Activated T-cell treated with anti-CD3 and anti-CD28 coated beads, Interleukin-2, amount 50 U/mL, for 72 hours (primary cell): ENCODE measurements at places on chromosomes 2 and 18. TPM values are rescaled to one million over a fixed set of nuclear protein-coding genes. Genes with fewer than 3 reads are reported as not detected.
A peak's percentile ranks its signal among the peaks of the same experiment; 100 is the strongest.

DNA sequence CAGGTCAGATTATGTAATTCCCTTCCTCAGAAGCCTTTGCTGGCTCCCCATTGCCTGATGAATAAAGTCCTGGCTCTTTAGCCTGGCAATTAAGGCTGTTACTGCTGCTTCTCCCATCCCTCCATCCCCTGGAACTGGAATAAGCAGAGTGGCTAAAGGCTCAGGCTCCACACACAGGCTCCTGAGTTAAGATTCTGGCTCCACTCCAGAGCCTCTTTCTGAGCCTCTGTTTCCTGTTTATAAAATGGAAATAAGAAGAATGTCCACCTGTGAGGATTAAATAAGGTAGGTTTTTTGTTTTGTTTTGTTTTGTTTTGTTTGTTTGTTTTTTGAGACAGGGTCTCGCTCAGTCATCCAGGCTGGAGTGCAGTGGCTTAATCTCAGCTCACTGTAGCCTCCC, 50.0 kb downstream of the ZFP36L2 start:
- no peak for DNase-seq

- DNase-seq: no peak
Measured at GRCh38 chr18:3179430-3180089, 40.2 kb downstream of the MYOM1 start.

DNA sequence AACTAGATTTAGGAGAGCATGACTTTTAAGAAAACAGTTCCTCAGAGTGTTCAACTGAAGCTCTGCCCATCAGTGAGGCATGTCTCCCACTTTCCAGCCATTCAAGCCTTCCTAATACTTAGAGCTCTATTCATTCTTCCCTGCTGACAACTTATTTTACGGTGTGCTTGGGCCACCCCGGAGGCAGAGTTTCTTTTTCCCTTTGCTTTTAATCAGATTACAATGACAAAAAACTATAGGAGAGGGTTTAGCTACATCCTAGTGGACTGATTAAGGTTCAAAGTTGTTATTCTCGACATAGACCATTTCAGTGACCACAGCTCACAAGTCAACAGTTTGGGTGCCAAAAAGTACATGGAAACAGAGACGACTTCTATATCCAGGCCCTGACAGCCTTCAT, 167.8 kb upstream of the TRIB2 start:
- DNase-seq: no peak

- no peak for DNase-seq
Measured at GRCh38 chr18:58038063-58038462, 6.0 kb upstream of the NEDD4L start.

DNA sequence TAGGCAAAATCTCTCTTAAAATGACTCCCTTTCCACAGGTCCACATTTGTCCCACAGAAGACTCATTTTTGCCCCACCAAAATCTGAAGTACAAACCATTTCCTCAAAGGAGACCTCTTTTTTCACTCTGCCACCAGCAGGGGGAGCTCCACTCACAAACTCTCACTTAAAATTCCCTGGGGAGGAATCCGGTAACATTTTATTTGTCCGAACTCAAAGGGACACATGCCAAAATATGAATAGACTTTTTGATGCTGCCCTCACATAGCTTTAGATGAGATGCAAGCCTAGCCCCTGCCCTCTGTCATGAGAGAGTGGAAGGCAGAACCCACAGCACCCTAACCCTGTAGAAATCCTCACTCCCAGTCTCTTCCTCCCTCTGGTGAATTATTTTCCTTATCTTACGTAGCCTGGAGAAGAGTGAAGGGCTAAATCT, 57.1 kb downstream of the RMDN2 start:
- peak; percentile 60 for DNase-seq

DNA sequence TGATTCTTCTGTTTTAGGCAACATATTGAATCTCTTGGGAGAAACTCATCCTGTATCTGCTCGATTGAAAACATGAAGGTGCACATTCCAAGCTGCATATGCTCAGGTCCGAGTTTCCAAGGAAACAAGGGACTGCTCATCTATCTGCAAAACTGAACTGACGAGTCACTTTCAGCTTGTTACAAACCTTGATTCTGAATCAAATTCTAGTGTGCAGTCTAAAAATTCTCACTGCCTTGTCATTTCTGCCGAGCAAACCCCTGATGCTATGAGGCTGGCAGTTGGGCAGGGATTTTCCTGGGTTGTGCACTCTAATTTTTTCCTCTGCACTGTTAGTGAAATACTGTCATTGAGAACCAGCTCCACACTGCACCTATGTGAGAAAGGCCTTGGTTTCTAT, 101.3 kb upstream of the ETAA1 start:
- no peak for DNase-seq

GRCh38 chr18:75139226-75139911, 69.6 kb downstream of the PTGR3 start:
- DNase-seq: no peak

GRCh38 chr2:105393373-105394055, 5.3 kb downstream of the FHL2 start:
- DNase-seq: no peak

- DNase-seq: no peak
Measured at GRCh38 chr2:218961651-218962570, 2.4 kb downstream of the CDK5R2 start.

DNA sequence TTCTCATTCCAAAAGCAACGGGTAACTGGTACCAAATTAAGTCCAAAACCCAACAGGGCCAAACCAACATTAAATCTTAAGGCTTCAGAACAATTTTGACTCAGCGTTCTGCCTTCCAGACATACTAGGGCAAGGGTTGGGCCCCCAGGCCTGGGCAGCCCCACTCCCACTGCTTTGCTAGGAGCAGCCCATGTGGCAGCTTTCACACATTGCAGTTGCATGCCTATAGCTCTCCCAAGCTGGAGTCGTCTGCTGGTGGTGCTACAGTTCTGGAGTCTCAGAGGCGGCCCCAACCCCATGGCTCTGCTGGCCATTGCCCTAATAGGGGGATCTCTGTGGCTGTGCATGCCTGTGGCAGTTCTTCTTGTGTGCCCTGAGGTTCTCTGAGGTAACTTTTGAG, 37.6 kb upstream of the CD226 start:
- no peak for DNase-seq

DNA sequence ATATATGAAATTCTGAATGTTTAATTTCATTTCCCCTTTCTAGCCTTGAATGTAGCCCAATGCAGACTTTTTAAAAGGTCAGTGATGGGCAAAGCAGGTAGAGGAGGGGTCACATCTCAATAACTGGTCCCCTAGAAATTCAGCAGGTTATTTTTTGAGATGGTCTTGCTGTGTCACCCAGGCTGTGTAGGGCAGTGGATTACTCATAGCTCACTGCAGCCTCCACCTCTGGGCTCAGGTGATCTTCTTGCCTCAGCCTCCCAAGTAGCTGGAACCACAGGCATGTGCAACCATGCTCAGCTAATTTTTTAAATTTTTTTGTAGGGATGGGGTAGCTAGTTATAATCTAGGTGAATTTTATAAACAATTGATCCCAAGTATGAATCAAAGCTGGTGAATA, 8.8 kb downstream of the IAH1 start:
- no peak for DNase-seq

DNA sequence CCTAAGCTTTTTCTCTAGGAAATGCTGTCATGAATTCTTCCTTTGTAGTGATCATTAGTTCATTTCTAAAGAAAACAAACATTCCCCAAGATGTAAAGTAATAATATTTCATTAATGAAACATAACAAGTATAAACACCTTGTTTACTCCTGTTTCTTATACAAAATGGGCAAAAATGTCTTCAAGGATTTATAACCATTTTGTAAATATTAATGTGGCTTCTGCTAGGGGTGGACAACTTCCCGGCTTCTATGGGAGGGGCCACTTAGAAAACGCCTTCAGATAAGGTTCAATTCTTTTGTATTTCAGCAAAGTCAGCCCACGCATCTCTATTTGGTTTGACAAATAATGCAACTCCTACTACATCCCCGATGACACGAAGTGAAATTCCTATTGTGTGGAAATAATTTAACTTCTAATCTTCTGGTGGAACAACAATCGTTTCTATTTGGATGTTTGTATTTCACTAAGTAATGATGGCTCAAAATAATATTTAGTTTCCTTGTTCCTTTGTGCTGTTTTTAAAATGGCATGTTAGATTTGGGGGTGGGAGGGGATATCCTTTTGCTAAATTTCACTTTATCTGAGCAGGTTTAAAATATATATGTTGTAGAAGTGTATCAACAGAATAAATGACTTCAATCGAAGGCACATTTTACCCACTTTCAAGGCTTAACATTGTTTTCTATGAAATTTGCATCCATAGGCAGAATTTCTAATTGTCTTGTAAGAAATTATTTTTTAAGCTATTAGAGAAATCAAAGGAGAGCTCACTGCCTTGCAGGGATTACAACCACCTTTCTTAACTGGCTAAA, 14.7 kb upstream of the HOXD1 start:
- DNase-seq: no peak

DNA sequence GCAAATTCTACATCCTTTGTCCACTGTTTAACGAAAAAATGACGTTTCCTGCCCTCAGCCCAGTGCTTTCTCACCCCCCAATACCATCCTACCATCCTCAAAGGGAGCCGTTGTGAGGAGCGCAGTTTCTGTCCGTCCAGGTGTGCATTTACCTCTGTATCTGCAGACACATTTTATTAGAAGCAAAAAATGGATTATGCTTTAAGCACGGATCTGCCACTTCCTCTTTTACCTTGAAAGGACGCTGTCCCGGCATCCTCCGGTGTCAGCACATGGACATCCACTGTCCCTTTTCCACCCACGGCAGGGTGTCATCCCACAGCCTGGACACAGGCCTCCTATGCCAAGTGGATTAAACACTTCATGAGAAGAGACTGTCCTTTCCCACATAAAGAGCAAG, 7.2 kb upstream of the MAL start:
- no peak for DNase-seq

GRCh38 chr2:62787386-62787785, 81.9 kb downstream of the EHBP1 start:
- DNase-seq: no peak

- DNase-seq: no peak
Measured at GRCh38 chr18:44733754-44734465, 53.2 kb downstream of the SETBP1 start.

DNA sequence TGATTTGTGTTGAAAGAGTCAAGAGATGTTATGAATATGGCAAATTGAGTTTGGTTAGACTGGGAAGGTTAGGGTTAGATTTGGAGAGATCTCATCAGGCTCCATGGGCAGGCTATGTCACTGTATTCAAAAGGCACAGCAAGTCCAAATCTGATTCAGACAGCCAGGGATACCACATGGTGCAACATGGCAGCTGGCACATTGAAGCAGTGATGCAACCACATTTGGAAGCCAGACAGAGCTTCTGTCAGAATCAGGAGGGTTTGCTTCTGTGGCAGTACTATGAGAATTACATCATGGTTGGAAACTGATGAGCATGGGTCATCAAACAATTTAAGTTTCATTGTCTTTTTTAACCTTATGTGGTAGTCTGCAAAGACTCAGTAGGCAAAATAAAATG, 772.2 kb downstream of the SUCLG1 start:
- DNase-seq: no peak

- DNase-seq: no peak
Measured at GRCh38 chr2:173822889-173823542, 142.2 kb downstream of the SP3 start.

GRCh38 chr2:45736757-45737704, 85.6 kb downstream of the PRKCE start:
- DNase-seq: no peak

DNA sequence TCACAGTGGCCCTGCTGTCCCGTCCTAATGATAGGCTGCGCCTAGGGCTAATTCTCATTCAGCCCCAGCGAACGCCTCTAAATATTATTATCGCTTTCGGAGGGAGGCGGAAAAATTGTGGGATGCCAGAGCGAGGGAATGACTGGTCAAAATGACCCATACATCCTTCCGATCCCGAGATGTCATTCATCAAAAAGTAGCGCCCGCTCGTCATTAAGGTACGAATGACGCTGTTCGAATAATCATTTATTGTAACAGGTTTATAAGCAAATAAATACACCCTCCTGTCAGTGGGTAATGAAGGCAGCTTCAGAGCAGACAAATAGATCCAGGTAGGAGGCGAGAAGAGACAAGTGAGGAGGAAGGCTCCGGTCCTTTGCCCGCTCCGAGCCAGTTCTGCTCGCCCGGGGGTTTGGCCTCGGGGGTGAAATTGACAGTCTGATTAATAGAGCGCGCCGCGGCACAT, at the start of gene EVX2:
EVX2 (minus strand) TSS at position 167 of the 466 bp plus-strand sequence. CDS start 186 bp downstream, outside the sequence.
- DNase-seq: no peak

GRCh38 chr2:16080071-16080470, 139.7 kb downstream of the MYCN start:
- no peak for DNase-seq

The NYAP2 gene
- not detected for total RNA-seq

The DRC1 gene
- total RNA-seq: not detected

The PLA2R1 gene
- not detected for total RNA-seq

The FRZB gene
- not detected for total RNA-seq

The CFAP53 gene
- total RNA-seq: 1.6 TPM

The SPP2 gene
- not detected for total RNA-seq

The PARD6G gene
- not detected for total RNA-seq

The RESP18 gene
- total RNA-seq: not detected

The LAPTM4A gene
- total RNA-seq: 33.3 TPM

The TP53I3 gene
- total RNA-seq: 4.0 TPM

The UGT1A8 gene
- not detected for total RNA-seq
